ENCODE measurements at places on chromosomes 2 and 18.

GRCh38 chr2:11505652-11506610 lies 27.9 kb upstream of the GREB1 start:
- DNase-seq, result no peak

- no peak for DNase-seq
These were observed 24.5 kb upstream of the LPIN2 start for GRCh38 chr18:3037423-3037915.

- no peak for DNase-seq
These were observed 79.0 kb downstream of the ZCCHC2 start for GRCh38 chr18:62601871-62602270.

- DNase-seq, result no peak
These were observed 42.9 kb downstream of the SH3BP4 start for GRCh38 chr2:234994438-234995321.
